ENCODE measurements at places on chromosomes 1 and 21.

GRCh38 chr1:240219104-240219503 is 127.4 kb downstream of the FMN2 start:
- ATAC-seq, result no peak

DNA sequence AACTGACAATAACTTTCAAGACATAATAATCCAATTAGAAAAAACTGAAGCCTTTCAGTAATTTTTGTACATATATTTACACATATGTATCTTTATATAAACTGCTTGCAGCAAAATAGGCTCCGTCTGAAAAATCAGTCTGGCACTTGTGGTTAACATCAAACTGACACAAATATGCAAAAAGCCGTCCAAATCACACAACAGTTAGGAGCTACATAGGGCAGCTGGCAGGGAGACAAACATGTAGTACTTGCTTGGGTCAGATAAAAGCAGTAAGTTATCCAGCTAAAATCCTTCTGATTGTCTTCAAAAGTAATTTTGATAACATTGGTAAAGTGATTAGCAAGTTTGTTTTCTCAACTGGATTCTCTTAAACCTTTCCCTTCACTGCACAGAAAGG is 14.7 kb upstream of the GUCA2A start:
- no peak for ATAC-seq

- no peak for ATAC-seq
These were observed 6.3 kb downstream of the CLDN8 start for GRCh38 chr21:30209601-30210000.

DNA sequence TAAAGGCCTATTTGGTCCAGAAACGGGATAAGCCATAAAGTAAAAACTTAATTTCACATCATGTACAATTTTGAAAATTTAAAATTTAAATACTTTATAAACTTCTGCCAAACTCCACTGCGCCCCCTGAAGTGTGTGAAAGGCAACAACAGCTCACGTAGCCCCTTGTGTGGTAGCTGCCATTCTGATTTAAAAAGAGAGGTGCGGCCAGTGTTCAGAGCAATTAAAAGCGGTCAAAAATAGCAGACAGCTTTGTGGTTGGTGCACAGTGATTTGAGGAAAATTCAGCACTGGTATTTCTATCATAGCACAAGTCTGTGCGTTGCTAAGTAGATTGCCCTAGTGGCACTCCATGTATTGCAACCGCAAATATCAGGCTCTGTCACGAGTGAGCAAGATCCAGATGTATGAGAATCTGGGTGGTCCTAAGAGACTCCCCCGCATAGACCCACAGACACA is 122.5 kb downstream of the ATG4C start:
- ATAC-seq, result no peak

DNA sequence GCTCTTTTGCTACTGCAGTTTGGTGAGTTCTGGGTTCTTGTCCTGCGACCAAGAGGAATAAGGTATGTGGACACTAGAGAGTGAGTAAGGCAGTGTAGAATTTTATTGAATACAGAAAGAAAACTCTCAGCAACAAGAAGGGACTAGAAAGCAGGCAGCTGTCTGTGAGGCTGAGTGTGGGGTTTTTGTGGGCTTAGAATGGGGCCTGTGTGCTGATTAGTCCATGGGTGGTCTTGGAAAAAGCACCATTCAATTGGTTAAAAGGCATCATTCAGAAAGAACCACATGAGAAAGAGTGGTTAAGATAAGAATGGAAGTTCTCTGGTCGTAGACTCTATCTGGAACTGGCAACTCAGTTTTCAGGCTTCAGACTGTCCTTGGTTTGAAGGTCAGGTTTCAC is 298.8 kb downstream of the TGFB2 start:
- no peak for ATAC-seq

GRCh38 chr1:35708441-35708921 is 10.2 kb downstream of the C1orf216 start:
- ATAC-seq, result peak; percentile 14

DNA sequence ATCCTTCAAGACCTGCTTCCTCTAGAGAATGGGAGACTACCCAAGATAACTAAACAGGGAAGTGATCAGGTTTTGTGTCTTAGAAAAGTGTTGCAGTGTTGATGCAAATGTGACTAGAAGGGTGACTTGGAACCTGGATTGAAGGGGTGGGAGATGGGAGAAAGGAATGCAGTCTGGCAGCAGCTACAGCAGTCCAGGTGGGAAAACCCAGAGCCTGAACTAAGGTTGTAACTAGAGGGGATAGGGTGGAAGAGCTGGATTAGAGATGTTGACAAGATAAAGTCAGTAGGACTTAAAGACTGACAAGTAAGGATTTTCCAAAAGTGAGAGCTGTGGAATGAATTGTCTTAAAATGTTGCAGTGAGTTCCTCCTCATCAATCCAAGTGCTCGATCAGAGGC is 7.1 kb upstream of the SHISA4 start:
- ATAC-seq, result no peak

DNA sequence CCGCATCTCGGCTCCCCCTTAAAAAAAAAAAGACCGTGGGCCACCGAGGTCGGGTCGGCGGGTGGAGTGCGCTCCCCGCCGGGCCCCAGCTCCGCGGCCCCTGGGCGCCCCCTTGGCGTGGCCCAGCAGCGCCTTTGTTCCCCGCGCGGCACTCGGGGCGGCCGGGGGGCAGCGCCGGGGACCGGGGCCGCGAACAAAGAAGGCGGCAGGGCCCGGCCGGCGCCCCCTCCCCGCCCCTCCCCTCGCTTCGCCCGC is 571 bp downstream of the MARCKSL1 start:
- peak; percentile 9 for ATAC-seq

- no peak for ATAC-seq
These were observed 19.3 kb downstream of the INSRR start for GRCh38 chr1:156839426-156840109.

DNA sequence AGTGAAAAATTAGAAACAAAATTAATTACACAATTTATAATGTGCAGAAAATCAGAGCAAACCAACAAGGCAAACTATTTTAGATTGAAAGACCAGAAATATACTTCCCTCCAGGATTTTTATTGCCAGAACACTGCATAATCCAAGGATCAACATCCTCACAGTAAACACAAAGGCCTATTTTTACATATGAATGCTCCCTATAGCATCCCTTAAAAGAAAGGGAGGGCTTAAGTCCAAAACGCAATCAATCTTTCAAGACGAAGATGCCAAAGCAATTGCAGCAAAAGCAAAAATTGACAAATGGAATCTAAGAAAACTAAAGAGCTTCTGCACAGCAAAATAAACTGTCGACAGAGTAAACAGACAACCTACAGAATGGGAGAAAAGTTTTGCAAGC is 18.6 kb upstream of the CHIA start:
- no peak for ATAC-seq

DNA sequence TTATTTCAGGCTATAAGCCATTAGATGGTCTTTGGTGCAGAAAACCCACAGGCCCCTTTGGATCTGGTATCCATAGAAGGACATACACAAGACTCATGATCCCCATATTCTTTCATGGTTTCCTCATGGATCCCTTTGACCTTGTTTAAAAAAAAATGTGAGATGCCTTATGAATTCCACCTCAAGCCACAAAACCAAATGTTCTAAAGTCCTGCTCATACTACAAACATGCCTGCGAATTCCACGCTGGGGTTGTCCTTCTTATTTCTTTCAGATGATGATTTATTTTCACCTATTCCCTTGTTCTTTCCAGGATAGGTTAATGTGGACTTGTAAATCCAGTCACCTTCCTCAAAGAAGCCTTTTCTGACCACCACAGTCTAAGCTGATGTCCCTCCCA is 256.9 kb upstream of the DPYD start:
- ATAC-seq, result no peak

GRCh38 chr1:51693419-51694155 is 76.7 kb downstream of the OSBPL9 start:
- ATAC-seq, result no peak

DNA sequence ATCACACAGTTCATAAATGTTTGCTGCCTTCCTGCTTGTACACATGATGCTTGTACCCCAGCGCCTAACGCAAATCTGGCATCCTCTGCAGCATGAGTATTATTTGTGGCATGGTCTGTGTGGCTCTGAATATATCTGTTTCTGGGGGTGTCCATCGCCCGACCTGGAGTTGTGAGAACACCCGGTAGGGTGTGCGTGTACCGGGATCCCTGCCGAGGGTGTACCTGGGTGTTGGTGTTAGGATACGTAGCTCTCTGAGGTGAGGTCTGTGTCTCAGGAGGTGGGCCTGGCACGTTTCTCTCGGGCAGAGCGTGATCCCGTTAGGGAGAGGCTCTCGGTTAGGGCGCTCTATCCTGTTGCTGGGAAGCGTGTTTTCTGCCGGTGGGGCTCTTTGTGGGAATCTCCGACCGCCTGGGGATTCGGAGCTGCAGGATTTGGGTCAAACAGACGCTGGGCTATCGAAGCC is 10.4 kb upstream of the CDC20 start:
- ATAC-seq, result no peak

DNA sequence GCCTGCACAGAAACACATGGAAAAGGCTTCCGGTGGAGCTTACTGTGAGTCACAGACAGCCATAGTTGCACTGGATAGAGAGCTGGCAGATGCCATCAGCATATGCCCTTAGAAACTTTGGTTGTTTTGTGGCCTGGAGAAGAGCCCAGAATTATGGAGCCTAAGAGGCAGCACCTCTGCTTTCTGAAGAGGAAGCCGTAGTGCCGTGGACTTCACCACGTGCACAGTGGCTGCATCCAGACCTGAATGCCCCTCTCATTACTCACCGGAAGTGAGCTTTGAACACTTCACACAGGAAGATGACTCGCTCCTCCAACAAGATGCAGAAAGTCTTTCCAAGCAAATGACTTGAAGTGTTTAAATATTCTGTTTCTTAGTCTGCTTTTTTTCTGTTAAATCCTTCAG is 28.4 kb downstream of the JUN start:
- ATAC-seq, result peak; percentile 59

- ATAC-seq, result no peak
These were observed 39.6 kb upstream of the CDC42BPA start for GRCh38 chr1:227357927-227358302.

DNA sequence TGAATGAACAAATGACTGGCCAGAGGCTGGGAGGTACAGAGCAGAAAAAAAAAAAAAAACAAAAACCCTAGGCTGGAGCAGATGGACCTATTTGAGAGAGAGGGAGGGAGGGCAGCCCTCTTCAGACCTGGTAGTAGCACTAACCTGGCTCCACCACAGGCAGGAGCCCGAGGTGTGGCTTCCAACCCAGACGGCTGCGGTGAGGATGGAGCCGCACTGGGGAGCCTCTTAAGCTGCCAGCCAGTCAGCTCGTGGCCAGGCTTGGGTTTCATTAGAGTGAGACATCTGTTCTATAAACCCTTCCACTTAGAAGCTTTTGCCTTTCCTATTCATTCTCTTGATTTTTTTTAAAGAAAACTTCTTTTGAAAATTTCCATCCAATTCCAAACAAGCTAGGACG is 16.8 kb downstream of the LGR6 start:
- no peak for ATAC-seq

DNA sequence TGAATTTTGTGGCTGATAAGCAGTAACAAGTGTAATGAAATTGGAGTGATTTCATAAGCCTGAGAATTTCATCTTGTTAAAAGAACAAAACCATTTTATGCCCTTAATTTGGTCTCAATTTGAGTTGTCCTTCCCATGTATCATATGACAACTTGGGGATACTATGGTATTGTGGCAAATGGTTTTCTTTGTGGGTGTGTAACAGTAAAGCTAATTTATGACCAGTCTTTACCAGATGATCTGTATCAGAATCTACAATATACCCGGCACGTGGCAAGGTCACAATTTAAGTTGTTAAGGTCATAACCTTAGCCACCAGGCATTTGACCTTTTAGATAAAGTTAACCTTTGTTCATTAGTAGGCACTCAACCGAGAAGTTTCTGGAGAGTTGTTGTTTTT is 9.1 kb downstream of the NFIA start:
- ATAC-seq, result no peak

DNA sequence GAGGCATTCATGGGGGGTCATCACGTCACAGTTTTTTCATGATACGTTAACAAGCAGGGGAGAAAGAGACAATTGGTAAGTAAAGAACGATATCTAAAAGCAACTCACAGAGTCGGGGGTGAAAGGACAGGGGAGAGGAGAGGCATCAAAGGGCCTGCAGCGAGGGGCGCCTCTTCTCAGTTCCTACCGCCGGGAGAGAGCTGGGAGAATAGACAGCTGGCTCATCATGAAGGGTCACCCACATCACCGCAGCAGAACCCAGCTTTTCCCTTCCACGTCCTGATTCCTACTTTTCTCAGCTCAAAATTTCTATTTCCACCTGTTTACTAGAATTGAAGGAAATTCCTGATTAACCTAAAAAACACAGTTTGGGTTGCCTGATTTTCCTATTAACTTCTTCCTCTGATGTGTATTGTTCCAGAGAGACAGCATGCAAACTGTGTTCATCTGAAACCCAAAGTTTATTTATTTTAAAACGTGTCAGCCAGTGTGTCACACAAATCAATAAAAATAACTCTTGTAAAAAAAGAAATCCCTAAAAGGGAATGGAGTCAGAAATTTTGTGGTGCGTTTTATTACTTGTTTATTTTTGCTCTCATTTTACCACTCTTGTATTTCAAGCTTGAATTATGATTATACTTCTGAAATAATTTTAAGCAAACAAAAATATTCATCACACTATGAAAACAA is 75.4 kb downstream of the SLC25A24 start:
- no peak for ATAC-seq

GRCh38 chr1:243343970-243344937 is 88.4 kb downstream of the SDCCAG8 start:
- no peak for ATAC-seq

GRCh38 chr1:150577557-150578271 is 1.7 kb downstream of the MCL1 start:
- ATAC-seq, result no peak

Data from stimulated activated memory B cell treated with anti-CD40 and anti-IgM and Interleukin-4, amounts not matched to agents 10 μg/mL and 1 μg/mL and 100 μg/mL, for 72 hours (primary cell).